Mesendoderm (in vitro differentiated cells): ENCODE measurements at places on chromosomes 12 and 14.

DNA sequence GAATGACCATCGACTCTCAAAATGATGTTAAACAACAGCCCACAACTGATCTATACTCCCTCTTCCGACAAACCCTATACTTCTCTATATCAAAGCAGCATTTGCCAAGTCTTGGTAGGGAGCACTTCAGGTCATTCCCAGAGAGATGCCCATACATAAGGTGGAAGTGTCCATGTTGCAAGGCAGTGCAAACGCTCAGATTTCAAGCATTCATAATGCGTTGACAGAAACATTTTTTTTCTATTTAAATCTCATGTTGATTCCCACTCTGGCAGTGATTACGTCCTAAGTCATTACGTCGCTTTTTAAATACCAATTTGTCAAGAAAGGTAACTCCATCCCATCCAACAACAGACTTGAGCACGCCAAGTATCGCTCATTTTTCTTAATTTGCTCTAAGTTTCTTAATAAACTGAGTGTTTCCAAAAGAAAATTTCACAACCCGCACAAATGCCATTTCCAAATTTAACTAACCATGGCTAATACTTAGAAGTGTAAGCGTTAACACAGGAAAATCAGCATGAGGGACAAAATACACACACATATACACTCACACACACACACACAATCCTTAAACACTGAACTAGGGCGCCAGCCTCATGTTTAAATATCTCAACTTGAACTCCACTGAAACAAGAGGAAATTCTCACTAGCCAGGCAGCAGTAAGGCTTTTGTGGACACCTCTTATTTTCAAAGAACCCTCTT lies 1.1 kb downstream of the GXYLT1 start:
- peak; percentile 5 for DNase-seq

DNA sequence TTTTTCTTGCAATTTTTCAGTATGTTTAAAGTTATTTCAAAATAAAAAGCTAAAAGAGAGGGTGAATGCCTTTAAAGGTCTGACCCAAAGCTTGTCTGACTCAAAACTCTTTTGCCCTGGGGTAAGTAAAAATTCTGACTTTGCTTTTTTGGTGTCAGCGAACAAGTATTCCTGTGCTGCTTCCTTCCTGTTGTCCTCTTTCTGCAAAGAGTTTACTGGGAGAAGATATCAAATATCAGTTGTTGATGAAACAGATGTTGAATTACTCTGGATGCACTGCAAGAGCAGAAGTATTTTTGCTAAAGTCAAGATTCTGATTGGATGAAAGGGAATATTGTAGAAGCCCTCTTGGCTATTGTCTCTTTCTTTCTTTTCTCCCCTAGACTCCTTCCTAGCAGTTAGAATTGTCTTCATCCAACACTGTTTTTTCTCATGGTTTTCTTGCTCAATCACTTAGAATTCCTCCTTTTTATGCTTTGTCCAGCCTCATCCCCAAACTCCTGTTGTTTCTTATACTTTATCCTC lies 62.0 kb downstream of the DACT1 start:
- no peak for DNase-seq

DNA sequence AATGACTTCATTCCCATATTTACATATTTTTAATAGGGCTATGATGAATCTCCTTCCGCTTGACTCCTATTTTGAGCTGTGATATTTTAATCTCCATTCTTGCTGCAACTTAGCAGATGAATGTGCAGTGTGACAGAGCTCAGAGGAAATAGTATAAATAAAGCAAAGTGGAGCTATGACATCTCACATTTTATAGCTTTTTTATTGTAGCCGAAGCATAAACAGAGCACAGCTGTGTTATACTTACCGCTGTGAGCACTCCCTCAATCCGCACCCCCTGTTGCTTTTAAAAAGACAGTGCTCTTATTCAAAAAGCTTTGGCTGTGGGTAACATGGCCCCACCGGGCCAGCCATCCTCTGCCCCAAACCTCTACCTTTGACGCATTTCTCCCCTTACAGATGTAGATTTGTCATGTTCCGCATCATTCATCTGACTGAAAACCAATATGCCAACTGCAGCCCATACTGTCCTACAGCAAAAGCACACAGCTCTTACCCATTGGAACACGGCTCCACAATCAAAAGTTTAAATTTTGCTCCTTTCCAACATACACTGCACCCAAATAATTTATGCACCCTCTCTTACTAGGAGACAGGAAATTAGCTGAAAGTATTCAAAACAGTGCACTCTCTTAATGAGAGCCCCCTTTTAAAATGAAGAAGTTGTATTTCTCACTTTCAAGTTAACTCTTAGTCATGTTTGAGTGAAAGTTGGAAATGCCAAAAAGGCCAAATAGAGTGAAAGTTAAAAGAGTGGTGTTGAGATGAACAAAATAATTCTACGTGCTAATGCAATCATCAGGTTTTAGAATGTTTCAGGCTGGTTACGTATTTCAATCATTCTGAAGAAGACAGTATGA lies 429.3 kb upstream of the SOX5 start:
- no peak for DNase-seq

DNA sequence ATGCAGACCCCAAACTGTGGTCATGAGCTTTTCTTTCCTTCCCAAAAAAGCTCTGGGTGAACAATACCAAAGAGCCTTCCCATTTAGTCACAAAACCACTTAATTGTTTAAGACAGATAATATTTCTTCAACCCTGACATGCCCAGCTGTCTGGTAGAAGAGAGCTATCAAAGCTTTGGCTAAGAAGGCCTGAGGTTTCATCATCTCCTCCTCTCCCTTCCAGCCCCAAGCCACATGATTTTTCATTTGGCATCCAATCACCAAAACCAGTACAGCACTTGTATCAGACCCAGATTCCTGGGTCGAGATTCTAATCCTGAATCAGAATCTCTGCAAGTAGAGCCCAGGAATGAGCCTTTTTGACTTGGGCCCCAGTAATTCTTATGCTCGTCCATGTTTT lies 199.6 kb upstream of the TMEM260 start:
- DNase-seq: no peak

DNA sequence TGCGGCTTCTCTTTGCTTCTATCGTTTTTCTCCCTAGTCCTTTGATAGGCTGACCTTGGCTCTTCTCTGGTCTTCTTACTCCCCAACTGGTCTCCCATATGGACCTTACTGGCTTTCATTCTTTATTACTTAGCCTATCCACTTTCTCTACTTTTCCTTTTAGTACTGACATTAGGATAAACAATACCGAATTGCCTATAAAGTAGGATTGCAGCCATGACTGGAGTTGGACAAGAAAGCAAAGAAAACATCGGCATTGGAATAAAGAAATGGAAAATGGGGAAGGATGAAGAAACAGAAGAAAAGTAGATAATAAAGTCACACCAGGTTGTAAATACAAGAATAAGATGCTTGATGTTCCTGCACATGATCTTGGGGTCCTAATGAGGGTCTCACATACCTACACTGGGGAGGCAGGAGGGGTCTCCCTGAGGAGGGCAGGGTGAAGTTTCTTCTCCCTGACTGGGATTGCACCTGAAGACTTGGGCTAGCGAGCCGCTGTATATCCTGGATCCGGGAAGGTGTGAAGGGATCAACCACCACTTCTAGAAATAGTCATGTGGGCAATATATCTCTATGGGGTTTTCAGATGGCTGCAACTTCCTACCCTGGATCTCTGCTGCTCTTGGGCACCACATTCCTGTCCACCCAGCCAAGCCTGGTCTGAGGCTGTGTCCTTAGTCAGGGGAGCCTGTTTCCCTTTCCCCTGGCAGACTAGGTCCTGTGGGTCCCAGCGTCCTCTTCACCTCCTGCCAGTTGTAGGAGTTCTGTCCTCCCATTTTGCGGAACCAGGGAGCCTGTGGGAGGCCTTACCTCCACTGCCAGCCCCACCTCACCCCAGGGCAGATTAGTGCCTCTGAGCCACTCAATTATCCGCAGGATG lies 13.1 kb downstream of the NKX2-1 start:
- peak; percentile 10 for DNase-seq

GRCh38 chr12:132388379-132389015 lies 59.1 kb upstream of the GALNT9 start:
- DNase-seq: no peak

GRCh38 chr14:77885367-77885766 lies 85.5 kb downstream of the ADCK1 start:
- DNase-seq: no peak

GRCh38 chr12:51886021-51886710 lies 1.7 kb upstream of the ANKRD33 start:
- peak; percentile 57 for DNase-seq

GRCh38 chr12:108989376-108989775 lies 31.5 kb downstream of the SVOP start:
- DNase-seq: no peak

- DNase-seq: no peak
Measured at GRCh38 chr14:95313707-95314106, 6.0 kb downstream of the CLMN start.

DNA sequence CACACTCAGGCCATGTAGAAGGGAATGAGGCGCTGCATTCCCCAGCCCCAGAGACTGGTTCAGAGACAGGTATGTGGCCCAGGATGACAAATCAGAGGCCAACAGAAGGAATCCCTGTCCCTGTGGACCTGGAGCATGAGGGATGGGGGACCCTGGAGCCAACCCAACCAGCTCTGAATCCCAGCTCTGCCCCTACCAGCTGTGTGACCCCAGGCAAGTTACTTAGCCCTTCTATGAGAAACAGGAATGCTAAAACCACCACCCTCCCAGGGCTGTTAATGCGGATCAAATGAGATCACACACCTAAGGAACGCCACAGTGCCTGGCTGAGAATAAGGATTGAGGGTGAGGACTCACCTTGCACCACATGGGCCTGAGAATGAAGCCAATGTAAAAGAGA lies 15.6 kb downstream of the ITPK1 start:
- DNase-seq: peak; percentile 83

- DNase-seq: no peak
Measured at GRCh38 chr14:22748631-22749068, 17.8 kb upstream of the OXA1L start.

- no peak for DNase-seq
Measured at GRCh38 chr12:94980577-94980976, 22.9 kb downstream of the NDUFA12 start.

DNA sequence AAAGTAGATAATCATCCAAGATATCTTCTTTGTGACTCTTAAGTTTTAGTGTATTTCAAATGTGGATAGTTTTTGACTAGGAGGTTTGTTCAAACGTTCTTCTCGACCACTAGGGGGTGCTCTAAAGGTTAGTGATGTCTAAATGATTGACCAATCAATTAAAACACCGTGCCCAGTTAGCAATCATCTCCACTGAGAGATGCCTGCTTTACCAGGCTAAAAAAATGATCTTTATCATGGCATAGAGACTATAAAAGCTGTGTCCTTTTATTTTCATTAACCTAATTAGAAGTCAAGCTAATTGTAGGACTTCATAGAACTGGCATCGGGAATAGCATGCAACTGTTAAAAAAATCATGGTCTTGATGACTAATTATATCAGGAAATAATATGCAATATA lies 153.9 kb downstream of the PRKCH start:
- DNase-seq: peak; percentile 65

DNA sequence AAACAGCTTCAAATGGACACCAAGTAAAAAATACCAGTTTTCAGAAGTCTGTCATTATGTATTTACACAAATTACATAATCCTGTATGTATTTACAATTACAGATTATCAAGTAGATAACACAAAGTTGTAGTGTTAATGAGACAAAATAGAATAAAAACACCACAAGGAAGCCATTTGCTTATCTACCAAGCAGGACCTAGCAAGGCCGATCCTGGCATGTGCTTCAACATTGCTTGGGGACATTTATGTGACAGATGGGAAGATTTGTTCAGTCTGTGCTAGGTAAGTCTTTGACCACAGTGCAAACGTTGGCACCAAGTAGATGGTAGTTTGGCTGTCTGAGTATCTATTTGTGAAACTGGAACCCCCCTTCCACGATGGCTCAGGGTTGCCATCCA lies 35.8 kb downstream of the BCAT1 start:
- no peak for DNase-seq

DNA sequence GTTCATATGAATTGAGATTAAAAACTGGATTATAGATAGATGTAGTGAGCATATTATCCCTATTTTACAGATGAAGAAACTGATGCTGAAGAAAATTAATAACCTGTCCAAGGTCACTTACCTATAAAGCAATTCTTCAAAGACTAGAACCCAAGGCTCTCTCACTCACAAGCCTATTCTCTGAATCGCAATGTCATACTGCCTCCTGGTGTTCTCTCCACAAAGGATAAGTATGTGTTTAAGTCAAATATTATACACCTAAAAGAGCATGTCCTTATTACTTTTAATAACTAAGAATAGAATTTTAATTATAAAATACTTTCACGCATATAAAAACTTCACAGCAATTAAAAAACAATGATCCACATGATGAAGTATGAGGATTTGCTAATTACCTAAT lies 721.3 kb upstream of the USP15 start:
- peak; percentile 67 for DNase-seq

- no peak for DNase-seq
Measured at GRCh38 chr14:34012978-34013720, 62.3 kb upstream of the EGLN3 start.

DNA sequence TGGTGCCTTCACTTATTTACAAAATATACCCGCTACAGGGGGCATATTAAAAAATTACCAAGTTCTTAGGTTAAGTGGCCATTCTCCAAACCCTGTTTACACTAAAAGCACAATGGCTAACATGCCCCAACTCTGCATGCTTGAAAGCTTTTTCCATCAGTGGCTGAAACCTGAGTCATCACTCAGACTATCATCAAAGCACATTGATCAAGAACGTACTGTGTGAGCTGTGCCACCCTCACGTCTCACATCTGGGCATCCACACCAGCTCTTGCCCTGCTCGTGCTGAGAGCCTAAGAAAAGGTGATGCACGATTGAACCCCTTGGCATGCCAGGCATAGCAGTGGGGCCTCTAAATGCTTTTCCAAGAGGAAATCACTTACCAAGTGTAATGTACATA lies 13.2 kb downstream of the AQP6 start:
- DNase-seq: no peak

GRCh38 chr12:52120951-52121823 lies 41.7 kb downstream of the SMIM41 start:
- no peak for DNase-seq

DNA sequence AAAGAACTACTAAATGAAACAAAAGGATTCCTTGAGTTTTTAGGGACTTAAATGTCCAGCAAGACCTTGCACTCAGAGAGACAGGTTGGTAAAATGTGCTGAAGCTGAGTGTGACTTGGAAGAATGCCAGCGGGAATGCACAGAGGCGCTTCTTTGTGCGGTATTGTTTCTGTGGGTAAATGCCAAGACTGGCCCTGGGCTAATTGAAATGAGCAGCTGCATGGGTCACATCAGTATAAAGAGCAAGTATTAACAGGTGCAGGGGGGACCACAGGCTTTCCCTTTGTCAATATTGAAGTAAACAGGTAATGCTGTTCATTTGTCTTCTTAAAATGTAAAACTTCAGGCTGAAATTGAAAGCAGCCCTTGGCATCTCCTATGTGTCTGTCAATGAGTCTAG lies 74.3 kb downstream of the LMO3 start:
- DNase-seq: no peak

- DNase-seq: no peak
Measured at GRCh38 chr14:104245075-104245474, 106.7 kb downstream of the KIF26A start.

DNA sequence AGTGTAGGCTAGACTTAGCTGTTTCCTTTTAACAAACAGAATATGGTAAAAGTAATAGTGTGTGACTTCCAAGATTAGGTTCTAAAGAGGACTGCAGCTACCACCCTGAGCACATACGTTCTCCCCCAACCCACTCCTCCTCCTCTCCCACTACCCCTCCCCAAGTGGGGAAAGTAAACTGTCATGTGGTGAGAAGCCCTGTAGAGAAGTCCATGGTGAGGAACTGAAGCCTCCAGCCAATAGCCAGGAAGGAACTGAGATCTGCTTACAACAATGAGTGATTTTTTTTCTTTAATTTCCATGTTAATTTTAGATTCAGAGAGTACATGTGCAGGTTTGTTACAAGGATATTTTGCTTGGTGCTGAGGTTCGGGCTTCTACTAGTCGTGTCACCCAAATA lies 57.0 kb upstream of the EGLN3 start:
- no peak for DNase-seq
